ENCODE measurements at places on chromosomes 1 and 21.

DNA sequence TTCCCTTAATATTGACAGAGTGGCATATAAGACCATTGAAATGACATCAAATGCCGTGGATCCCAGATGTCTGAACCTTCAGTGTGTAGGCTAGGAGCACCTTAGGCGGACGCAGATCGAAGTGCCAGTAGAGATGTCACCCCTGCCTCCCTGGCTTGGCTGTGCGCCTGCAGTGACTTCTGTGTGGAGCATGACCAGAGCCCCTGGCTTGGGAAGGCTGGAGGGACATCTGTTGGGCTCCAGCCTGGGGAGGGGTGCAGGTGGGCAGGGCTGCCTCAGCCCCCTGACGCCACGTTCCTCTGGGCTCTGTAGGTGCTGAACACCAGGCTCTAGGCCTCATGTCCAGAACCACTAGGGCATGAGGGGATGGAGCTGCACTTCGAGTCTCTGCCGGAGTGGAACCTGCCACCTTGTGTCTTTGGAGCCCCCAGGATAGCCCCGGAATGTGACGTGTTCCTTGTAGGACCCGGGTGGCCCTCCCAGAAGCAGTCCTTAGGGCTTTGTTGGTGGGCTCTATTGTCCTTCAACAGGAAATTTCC lies 103.8 kb downstream of the ADARB1 start:
- DNase-seq = no peak

GRCh38 chr1:13576926-13577325 lies 6.7 kb upstream of the PDPN start:
- DNase-seq = no peak

DNA sequence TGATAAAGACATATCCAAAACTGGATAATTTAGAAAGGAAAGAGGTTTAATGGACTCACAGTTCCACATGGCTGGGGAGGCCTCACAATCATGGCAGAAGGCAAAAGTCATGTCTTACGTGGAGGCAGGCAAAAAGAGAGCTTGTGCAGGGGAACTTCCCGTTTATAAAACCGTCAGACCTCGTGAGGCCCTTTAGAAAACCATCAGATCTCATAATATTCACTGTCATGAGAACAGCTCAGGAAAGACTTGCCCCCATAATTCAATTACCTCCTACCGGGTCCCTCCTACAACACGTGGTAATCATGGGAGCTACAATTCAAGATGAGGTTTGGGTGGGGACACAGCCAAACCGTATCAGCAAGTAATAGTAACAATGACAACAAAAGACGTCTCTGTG lies 88.2 kb upstream of the SLC25A33 start:
- no peak for DNase-seq

DNA sequence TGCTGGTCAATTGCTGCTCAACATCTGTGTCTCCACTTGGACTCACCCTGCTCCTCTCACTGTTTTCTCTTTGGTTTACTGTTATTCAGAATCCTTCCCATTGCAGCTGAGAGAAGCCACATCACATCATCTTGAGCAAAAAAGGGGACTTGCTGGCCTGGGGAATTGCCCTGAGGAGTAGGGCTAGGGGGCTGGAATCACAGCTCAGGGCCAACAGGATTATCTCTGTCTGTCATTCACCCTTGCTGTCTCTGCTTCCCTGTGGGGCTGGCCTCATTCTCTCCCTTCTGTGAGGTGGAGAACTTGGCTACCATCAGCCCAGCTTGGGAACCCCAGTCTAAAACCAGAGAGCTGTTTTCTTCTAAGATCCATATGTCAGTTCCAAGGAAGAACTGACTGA lies 140.7 kb upstream of the WNT4 start:
- no peak for DNase-seq

DNA sequence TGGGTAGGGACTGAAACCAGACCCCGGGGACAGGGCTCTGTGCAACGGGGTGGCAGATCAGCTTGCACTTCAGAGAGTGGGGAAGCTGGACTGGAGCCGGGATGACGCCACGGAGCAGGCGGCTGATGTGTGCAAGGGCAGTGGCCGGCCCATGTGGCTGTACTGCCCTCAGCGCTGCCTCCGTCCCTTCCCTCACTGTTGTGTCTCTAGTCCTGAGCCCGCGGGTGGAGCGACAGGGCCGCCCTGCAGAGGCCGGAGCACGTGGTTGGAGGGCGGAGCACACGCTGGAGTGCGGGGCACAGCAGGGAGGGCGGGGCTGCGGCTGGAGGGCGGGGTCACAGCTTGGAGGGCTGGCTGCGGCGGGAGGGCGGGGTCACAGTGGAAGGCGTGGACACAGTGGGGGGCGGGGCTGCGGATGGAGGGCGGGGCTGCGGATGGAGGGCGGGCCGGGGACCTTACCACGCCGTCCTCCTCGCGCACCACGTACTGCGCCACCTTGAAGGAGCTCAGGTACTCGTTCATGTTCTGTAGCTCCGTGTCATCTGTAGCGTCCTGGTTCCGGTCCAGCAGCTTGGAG lies 52.4 kb downstream of the CHD5 start:
- DNase-seq = no peak

- no peak for DNase-seq
Observed at GRCh38 chr1:53462769-53463501, 3.7 kb downstream of the DMRTB1 start.

DNA sequence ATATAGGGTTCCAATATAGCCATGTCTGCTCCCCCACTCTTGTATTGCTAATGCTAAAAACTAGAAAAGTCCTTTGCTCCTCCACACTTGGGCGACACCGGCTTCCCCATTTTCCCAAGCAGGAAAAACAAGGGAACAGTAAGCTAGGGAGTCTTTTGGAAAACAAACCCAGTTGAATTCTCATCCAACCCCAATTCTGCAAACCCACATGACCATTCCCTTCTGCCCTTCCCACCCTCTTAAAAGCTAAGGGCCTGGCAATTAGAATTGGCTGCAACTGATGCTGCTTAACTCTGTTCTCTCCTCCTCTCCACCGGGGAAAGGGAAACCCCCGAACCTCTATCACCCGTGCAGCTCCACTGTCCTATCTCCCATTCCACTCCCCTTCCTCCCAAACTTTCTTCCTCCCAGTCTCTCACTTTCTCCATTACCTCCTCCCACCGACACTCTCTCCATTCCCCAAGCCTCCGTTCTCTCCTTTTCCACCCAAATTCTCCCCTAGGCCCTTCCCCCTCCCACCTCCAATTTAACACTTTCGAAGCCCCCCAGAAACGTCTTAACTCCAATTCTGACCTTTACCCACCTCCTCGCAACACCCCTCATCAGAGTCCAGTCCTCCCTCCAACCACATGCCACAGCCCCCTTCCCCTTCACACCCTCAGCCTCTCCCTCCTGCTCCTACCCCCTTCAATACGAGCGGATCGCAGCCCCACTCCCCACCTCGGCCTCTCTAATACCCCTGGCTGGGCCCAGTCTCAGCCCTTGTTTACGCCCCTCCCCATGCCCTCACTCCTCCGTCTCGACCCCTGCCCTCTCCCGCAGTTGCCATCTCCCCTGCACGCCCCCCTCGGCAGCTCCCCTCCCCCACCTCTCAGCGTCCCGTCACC lies 701 bp downstream of the DEDD start:
- no peak for DNase-seq

DNA sequence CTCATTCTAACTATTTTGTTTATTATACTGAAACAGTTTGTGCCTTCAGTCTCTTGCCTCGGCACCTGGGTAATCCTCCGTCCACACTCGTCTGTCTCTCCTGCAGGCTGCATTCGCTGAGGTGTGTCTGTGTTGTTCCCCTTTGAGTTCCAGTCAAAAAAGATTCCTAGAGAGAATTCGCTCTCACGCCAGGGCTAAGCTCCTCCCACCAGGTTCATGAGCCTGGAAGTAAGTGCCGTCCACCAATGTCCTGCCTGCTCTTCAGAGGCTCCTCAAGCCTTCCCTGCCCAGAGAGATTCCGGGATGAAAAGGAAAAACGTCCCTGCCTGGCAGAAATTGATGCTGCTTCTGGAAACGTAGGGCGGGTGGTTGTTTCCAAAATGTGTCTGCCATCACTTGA lies 12.9 kb downstream of the KIAA2013 start:
- DNase-seq = no peak

DNA sequence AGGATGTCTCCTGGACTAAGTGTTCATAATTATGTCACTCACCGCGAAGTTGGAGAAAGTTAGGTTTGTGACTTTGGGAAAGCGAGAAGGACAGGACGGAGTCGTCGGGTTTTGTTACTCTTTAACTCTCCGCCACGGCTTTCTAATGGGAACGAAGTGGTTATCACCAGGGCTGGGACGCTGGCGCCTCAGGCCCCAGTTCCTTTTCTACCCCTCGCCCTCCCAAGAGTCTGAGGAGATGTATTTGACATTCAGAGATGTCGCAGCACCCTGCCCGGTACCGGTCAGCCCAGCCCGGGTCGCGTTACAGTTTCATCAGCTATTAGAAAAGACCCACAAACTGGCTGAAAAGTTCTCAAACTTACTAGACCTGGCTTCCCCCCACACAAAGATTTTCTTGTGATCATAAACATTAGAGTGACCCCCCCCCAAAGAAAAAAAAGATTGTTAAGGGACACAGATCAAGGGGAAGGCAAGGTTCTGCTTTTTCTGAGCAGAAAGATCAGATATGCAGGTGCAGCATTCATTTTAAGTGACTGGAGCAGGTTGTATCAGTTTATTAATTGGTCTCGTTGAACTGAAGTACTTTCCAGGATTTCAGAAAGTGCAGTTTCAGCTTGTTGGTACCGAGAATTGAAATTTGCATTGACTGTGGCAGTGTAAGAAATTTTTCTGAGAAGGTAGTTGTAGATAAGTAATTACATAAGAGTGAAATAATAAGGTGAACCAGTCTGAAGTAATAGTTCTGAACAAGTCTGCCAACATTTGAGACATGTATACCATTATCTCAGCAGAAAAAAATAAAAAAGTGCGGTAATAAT lies 859 bp upstream of the ZBTB18 start:
- DNase-seq = no peak

GRCh38 chr1:81509594-81509993 lies 291.1 kb upstream of the ADGRL2 start:
- DNase-seq = no peak

- no peak for DNase-seq
Observed at GRCh38 chr1:64052777-64053176, 150.6 kb upstream of the UBE2U start.

DNA sequence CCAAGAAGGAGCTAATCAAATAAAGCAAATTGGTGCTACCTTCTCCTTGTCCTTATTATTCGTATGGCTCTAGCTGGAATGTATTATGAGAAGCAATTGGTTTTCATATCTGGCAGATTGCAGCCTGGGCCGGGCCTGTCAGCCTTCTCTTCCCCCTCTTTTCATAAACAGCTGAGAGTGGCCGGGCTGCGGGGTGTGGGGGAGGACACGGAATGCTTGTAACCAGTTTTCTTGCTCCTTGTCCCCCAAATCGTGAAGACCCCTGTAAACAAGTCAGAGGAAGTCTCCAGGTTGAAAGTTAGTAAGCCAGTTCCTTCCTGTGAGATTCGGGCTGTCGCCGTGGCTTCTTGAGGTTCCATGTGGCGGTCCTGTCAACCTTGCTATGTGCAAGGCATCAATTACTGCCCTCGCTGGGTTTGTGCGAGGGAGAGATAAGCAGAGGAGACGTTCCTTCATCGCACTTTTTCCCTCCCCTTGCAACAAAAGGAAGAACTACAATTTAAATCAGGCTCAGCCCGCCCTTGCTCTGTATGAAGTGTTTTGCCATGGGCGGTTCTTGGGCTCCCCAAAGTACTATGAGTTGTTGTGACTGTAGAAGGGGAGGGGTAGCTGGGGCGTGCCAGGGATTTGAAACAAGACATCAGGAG lies 450.7 kb downstream of the CAMTA1 start:
- DNase-seq = no peak

- DNase-seq = no peak
Observed at GRCh38 chr1:154772606-154773506, 97.2 kb downstream of the KCNN3 start.

DNA sequence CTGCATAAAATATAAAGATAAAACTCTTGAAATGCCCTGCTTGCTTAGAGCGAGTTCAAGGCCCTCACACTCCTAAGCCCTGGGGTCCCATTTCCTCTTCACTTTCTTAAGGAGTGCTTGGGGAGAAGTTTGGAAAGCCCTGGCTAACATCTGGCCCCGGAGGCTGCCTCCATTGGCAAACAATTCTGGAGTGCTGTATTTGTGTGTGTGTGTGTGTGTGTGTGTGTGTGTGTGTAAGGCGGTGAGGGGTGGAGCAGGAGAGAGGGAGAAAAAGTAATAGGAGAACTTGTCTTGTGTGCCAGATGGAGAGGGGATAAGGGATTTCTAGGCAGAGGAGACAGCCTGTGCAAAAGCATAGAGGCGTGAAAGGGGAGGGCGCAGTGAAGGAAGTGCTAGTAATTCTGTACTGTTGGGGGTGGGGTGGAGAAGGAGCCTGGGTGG lies 578 bp upstream of the TRIM62 start:
- DNase-seq = no peak

GRCh38 chr1:93200086-93200620 lies 19.6 kb downstream of the CCDC18 start:
- no peak for DNase-seq

DNA sequence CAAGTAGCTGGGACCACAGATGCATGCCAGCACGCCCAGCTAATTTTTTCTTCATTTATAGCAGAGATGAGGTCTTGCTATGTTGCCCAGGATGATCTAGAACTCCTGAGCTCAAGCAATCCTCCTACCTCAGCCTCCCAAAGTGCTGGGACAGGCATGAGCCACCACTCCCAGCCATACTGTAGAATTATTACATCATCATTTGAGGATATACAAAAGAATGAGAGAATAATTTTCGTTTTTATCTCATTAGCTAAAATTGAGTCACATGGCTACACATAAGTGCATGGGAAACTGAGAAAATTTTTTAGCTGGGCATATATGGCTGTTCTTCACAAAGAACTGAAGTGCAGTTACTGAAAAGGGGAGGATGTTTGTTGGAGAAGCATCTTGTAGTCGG lies 21.2 kb downstream of the STXBP3 start:
- no peak for DNase-seq

Data from GM12878 (cell line).